HL-60 (cell line): ENCODE measurements at places on chromosomes 11 and 22.
A peak's percentile ranks its signal among the peaks of the same experiment; 100 is the strongest.

DNA sequence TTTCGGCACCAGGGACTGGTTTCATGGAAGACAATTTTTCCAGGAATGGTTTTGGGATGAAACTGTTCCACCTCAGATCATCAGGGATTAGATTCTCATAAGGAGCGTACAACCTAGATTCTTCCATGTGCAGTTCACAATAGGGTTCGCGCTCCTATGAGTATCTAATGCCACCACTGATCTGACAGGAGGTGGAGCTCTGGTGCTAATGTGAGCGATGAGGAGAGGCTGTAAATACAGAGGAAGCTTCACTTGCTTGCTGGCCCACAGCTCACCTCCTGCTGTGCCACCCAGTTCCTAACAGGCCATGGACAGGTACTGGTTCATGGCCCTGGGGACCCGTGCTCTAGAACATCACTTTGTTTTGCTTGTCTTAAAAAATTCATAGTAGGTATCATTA is 41.8 kb upstream of the AMPD3 start:
- DNase-seq = peak; percentile 66

DNA sequence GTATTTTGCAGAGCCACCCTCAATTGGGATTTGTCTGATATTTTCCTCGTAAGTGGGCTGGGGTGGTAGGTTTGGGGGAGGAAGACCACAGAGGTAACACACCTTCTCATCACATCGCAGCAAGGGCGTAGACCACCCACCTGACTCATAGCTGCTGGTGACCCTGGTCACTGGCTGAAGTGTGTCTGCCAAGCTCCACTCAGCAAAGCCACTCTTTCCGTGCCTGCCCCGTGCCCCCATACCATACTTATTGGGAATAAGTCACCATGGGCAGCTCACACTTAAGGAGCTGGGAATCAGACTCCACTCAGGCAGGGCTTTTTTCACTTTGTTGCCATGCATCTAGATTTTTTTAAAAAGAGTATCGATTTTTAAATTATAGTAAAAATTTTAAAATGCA is 111.6 kb downstream of the PHF21B start:
- no peak for DNase-seq

- DNase-seq = peak; percentile 83
Measured at GRCh38 chr11:70220136-70220535, 17.0 kb downstream of the FADD start.

- DNase-seq = no peak
Measured at GRCh38 chr22:46574993-46575910, 37.8 kb upstream of the CELSR1 start.

- DNase-seq = no peak
Measured at GRCh38 chr11:109606256-109606655, 184.3 kb downstream of the C11orf87 start.

- no peak for DNase-seq
Measured at GRCh38 chr11:69309631-69310280, 15.8 kb downstream of the MYEOV start.

DNA sequence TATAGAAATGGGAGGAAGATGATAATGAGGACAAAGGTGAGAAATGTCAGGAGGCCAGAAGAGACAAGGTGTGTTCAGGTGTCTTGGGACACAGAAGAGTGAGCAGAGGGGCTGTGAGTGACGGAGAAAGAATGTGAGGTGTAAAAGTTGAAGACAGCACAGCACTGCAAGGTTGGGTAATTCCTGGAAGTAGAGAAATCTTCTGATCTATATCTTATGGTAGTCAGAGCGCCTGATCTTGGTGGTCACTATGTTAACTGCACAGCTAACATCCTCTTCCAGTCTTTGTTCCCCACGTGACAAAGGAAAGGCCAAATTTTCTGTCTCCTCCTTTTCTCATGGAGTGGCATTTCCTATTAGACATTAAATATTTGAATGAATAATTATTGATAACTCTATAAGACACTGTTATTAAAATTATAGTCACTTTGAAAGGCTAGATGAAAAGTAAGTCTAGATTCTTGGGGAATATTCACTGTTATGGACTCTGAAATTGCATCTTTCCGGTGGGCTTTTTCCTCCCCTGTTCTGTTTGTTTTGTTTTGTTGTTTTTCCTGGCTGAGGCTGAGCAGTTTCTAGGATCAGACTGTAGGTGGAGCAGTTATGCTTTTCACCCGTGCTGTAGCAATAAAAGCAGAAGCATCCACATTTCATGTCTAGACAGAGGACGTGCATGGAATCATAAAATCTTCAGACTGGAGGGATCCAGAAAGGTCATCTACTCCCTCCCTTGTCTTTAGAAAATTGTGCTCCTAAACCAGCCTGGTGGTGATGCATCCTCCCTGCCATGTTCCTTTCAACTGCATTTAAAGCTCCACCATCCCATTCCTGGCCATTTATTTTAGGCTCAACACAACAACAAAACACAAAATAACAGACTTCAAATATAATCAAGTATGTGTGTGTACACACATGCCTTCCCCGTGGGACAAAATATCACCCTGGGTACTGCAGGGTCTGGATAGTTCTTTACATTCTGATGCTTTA is 26.6 kb downstream of the SC5D start:
- DNase-seq = peak; percentile 64
